ENCODE measurements at places on chromosomes 3 and 15. TPM values are rescaled to one million over a fixed set of nuclear protein-coding genes. Genes with fewer than 3 reads are reported as not detected.

DNA sequence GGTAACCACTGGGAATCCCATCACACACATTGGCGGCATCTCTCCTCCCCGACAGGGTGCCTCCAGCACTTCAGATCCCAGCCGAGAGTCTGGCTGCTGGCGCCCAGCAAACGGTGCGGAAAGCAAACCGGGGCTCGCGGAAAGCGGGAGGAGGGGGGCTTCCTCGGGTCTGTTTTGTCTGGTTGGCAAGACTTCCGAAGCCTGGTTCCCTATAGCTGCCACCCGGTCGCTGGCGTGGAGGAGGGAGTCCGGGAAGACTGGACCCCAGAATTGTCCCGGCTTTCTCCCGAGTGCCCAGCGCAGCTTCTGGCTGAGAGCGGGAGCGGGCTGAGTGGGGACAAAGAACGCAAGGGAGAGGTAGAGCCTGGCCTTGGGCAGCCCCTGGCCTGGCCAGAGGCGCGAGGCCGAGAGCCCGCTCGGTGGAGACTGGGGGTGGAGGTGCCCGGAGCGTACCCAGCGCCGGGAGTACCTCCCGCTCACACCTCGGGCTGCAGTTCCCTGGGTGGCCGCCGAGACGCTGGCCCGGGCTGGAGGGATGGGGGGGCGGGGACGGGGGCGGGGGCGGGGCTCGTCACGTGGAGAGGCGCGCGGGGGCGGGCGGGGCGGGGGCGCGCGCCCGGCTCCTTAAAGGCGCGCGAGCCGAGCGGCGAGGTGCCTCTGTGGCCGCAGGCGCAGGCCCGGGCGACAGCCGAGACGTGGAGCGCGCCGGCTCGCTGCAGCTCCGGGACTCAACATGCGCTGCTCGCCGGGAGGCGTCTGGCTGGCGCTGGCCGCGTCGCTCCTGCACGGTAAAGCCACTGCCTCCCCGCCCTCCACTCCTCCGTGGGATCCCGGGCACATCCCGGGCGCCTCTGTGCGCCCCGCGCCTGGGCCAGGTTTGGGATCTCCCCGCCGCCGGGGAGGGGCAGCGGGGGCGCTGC, at the start of gene CHRNA7:
Gene CHRNA7 (plus strand): TSS at position 654 of the 920 bp plus-strand sequence. CDS start 80 bp downstream, at position 734.
- no peak for DNase-seq

DNA sequence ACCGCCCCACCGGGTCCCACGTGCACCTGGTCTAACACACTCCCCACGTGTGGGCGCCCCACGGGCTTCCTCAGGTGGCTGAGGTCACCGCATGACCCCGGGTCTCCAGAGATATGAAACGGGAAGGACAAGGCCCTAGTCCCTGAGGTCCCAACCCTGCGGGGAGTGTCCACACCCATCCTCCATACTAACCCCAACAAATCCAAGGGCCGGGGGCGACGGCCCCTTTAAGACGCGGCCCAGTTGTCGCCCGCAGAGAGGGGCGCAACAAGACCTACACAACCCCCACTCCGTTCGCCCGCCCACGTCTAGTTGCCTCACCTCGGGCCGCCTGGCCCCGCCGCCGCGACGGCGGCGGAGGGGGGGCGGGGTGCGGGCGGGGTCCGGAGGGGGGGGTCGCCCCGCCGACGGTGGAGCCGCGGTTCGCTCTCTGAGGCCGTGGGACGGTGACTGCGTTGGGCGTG, 396 bp downstream of the INO80 start:
- peak; percentile 25 for DNase-seq

DNA sequence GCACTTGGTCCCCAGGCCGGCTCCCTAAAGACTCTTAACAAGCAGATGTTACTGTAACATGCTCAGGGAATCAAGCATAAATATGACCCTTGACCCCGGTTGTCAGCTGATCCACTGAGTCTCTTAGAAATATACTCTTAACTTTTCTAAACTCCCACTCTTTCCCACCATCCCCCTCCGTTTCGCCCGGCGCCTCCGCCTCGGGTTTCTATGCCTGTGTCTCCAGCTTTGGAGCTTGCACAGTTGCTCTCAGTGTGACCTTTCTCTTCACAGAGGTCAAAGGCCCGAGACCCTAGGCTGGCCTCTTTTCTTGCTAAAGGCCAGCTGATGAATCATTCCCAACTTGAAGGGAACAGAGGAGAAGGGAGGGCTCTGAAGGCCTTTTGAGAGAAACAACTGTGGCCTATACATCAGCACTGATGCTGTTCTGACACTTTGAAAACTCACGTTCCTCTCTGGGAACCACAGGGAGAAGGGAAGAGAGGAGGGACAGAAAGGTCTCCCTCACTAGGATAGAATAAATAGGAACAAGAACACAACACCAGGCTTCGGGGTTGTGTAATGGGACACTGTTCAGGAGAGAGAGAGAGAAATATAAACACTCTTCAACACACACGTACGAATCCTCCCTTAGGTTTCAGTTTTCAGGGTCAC, 484.5 kb upstream of the NR2F2 start:
- no peak for DNase-seq

- no peak for DNase-seq
These were observed 246.7 kb downstream of the RORA start for GRCh38 chr15:60982249-60982910.

GRCh38 chr15:58293622-58294550, 137.9 kb upstream of the LIPC start:
- DNase-seq, result no peak

- DNase-seq, result no peak
These were observed 181.3 kb downstream of the RORA start for GRCh38 chr15:61047783-61048182.

GRCh38 chr15:45087513-45087912, 26.5 kb downstream of the DUOX2 start:
- no peak for DNase-seq

The UBXN7 gene
- total RNA-seq, result 22.2 TPM

- DNase-seq, result no peak
These were observed 3.3 kb downstream of the AMIGO3 start for GRCh38 chr3:49716169-49716568.

The PLA2G4D gene
- not detected for total RNA-seq

GRCh38 chr3:175743733-175744400, 884.7 kb downstream of the NAALADL2 start:
- no peak for DNase-seq

- no peak for DNase-seq
These were observed 856 bp downstream of the ZBTB38 start for GRCh38 chr3:141368925-141369794.

DNA sequence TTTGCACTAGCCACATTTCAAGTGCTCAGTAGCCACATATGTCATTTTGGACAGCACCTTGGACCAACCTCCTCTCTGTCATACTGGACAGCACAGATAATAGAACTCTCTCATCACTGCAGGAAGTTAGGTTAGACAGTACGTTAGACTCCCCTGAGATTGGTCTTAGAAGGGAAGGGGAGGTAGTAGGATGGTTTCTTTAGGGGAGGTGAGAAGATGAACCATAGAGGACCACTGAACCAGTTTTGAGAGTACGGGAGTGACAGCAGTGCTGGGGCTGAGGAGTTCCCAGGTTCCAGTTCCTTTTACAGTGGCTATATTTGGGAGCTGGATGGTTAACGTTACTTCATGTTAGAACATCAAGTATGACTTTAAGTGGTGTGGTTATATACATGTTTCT, 7.8 kb downstream of the LRCH3 start:
- DNase-seq, result no peak

DNA sequence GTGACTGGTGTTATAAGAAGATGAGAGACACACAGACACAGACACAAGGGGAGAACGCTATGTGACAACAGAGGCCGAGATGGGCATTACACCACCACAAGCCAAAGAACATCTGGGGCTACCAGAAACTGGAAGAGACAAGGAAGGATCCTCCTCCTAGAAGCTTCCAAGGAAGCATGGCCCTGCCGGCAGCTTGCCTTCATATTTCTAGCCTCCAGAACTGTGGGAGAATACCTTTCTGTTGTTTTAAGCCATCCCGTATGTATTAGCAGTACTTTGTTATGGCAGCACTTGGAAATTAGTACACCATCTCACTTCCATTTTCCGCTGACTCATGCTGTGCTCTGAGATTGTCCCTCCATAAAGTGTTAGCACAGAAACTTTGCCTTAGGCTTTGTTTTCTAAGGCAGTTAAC, 38.7 kb upstream of the CA12 start:
- no peak for DNase-seq

The REC114 gene
- not detected for total RNA-seq

The GPD1L gene
- total RNA-seq, result 32.8 TPM

DNA sequence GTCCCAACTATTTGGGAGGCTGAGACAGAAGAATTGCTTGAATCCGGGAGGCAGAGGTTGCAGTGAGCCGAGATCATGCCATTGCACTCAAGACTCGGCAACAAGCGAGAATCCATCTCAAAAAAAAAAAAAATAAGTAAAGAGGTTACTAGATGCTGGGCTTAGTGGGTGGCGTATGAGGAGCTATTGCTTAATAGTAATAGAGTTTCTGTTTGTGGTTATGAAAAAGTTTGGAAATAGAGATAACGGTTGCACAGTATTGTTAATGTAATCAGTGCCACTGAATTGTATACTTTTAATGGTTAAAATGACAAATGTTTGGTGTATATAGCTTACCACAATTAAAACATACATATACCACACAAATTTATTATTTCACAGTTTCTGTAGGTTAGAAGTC, 14.7 kb upstream of the HHATL start:
- no peak for DNase-seq

DNA sequence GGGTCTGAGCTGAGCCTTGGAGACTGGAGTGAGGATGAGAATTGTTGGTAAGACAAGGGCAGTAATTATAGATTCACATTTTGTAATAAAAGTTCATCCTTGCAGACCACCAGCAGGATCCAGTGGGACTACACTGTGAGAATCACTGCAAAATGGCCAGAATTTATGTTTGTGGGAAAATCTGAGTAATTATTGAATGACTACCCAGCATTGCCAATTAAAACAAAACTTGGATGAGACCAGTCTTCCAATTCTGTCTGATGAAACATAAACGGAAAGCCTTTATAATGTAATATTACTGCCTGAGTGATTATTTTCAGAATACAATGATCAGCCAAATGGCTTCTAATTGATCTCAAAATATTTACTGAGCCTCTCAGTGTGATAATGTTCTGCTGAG, 323.3 kb upstream of the C2CD4B start:
- no peak for DNase-seq

- no peak for DNase-seq
These were observed 180.5 kb downstream of the MCTP2 start for GRCh38 chr15:94411846-94412245.

The IFRD2 gene
- 118 TPM for total RNA-seq

The SCG5 gene
- 3.3 TPM for total RNA-seq

DNA sequence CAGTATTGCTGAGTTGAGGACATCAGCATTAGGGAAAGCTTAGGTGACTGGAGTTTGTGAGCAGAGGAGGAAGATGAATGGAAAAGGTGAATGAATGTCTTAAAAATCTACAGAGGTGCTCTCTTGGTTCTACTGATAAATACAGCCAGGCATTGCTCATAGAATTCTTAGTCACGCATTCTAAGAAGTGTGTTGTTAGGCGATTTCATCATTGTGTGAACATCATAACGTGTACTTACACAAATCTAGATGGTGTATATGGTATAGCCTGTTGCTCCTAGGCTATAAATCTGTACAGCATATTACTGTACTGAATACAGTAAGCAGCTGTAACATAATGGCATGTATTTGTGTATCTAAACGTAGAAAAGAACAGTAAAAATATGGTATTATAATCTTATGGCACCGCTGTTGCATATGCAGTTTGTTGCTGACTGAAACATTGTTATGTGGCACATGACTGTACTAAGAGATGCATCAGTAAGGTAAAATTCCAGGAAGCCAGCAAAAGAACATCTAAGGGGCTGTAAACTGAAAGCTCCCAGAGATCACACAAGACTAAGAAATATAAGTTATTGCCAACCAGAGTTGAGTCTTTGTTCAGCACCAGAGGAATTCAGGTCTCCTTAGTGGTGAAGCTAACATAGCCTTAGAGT, 42.9 kb upstream of the ASB14 start:
- no peak for DNase-seq

GRCh38 chr3:13429631-13430291, 9.6 kb upstream of the NUP210 start:
- DNase-seq, result no peak

The INSYN1 gene
- 15.2 TPM for total RNA-seq

GRCh38 chr3:169305460-169305859, 358.1 kb downstream of the MECOM start:
- no peak for DNase-seq

GRCh38 chr15:48765022-48765421, 45.8 kb downstream of the CEP152 start:
- DNase-seq, result no peak

The IL17RB gene
- not detected for total RNA-seq

DNA sequence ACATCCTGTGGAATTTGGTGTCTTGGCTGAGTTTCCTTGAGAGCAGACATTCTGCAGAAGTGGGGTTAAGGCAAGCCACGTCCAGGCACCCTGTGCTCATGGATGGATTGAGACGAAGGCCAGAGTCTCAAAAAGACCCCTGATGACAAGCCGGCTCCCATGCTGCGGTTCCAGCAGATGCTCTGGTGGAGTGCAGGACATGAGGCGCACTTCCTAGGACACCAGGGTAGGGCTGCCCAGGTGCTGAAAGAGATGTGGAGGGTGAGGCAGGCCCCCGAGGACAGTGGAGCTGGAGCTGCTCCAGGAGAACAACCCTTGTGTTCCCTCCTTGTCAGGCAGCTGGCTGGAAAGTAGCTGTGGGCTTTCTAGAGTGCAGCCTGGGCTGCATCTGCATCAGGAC, 81.0 kb downstream of the ASB7 start:
- DNase-seq, result no peak

All from thoracic aorta (tissue), 2 donors.